NCI-H146 (cell line): ENCODE measurements at places on chromosomes 5 and 9.

DNA sequence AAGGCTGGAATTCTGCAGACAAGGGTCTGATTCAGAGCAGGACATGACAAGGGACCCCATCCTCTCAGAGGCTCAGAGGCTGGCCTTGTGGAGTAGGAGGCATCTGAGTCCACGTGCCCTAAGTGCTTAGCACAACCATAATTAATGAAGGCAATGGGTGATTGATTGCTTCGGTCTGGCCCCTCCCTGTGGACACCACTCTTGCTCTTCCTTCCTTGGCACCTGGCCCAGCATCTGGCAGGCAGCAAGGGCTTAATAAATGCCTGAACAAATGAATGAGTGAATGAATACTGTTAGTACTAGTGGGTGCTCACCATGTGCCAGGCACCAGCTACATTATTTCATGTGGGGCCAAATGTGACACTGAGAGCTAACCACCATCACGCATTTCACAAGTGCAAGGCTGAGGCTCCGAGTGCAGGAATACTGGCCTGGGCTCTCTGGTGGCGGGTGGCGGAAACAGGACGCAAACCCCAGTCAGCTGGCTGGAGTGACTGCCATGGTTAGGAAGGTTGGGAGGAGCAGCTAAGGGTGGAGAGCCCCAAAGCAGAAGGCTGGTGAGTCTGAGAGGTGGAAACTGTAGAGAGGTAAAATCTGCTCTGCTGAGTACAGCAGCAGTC lies 53.6 kb downstream of the ASS1 start:
- DNase-seq = no peak

- DNase-seq = peak; percentile 12
Observed at GRCh38 chr9:121299467-121300282, 31.7 kb downstream of the GSN start.

DNA sequence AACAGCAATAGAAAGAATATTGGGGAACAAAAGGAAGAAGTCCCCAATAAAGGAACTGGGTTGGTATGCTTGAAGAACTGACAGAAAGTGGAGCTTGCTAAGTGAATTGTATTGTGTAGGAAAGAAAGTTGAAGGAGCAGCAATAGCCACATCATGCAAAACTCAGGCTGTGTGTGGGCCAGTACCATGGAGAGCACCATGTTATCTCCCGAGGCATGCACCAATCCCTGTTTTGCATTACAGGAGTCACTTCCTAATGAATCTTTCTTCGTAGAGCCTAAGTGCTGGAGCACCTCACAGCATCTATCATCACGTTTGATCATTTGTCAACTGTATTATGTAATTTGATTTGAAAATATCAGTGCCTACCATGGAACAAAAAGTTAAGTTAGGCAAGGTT lies 137.7 kb upstream of the NMUR2 start:
- no peak for DNase-seq

- no peak for DNase-seq
Observed at GRCh38 chr5:176639208-176639607, 8.1 kb upstream of the TSPAN17 start.

- peak; percentile 23 for DNase-seq
Observed at GRCh38 chr9:99140685-99141314, 35.9 kb downstream of the TGFBR1 start.

DNA sequence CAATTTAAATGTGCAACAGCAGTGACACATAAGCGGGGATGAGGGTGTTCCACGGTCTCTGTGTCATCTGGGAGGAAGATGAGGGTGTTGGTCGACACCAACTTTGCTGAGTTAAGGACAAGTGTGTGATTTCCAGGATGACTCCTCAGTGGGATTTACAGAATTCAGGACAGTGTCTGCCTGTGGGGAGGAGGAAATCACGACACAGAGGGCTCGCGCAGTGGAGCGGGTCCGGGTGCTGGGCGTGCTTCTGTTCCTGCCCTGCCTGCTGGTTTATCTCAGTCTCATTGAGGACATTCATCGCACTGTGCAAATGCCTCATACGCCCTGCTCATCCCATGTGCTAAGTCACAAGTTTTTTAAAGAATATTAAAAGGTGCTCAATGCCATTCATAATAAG lies 73.7 kb upstream of the ADAMTS2 start:
- no peak for DNase-seq

GRCh38 chr5:44486591-44486990 lies 97.4 kb upstream of the FGF10 start:
- no peak for DNase-seq

DNA sequence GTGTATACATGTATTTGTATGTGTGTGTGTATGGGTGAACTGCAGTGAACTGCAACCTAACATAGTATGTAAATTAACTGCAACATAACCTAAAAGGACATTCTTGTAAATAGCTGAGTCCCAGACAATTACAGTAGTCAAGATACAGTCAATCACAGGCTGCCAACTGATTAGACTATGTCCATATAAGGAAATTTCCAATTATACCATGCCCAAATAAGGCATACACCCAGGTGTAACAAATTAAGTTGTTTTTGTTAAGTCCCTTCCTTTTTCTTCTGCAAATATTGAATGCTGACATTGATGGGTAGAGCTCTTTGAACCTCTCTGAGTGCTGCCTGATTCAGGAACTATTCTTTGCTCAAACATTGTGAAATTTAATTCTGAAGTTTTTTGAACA lies 594.6 kb upstream of the FAM174A start:
- DNase-seq = no peak

DNA sequence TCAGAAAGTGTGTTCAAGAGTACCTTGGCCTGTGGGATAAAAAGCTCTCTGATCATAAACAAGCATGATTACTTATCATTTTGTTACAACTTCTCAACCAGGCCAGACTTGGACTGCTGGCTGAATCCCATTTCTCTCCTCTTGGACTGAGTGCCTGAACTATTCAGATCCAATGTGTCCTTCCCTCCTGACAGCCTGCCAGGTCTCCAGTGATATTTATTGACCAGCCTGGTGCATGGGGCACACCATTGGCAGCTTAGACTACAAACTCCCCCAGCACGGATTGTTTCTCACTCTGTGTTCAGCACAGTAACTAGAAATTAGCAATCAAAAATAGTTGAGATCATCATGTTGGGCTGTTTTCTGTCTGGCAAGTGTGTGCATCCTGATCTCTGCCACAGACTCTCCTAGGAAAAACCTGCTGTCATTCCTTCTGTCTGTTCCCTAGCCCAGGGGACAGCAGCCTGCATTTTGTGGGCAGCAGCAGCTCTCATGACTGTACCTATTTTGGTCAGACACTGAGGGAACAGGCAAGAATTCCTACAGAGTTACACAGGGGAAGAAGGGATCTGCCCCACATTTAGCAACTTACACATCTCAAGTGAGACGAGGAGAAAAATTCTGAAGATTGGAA lies 348.1 kb downstream of the ADAMTS6 start:
- no peak for DNase-seq

DNA sequence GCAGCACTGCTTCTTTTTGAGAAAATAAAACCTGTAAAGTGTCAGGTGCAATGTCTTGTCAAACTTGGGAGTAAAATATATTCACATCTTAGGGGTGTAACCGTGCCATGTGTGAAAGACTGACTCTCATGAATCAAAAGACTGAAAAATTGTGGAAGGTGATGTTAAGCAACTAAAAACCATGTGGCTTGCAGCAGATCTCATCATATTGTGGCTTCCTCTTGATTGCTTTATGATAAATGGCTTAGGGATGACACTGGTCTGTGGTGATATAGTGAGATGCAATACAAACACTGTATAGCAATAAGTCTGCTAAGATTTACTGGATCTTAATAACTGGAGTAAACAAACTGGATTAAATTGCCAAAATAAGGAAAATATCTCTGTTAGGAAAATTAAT lies 321.6 kb downstream of the EDIL3 start:
- no peak for DNase-seq

- DNase-seq = peak; percentile 19
Observed at GRCh38 chr9:21836437-21837161, 34.2 kb downstream of the MTAP start.

- DNase-seq = no peak
Observed at GRCh38 chr9:109682227-109682626, 97.8 kb upstream of the PALM2AKAP2 start.

DNA sequence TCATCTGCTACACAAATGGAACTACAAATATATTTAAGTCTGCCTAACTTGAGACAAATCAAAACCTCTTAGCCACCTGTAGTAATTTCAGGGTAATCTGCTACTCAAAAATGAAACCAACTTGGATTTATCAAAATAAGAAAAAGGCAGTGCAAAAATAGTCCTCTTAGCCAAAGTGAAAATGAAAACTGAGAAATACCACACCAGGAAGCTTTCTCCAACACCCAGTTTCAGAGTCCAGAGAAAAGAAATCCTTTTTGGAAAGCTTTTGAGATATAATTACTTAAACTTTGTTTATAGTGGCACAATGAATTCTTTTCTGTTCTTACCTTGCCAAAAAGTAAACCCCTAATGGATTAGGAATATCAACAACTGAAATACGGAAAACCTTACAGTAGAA lies 990.4 kb downstream of the EFNA5 start:
- DNase-seq = no peak

GRCh38 chr5:8329773-8330172 lies 460.8 kb downstream of the MTRR start:
- DNase-seq = no peak

GRCh38 chr9:131574730-131575640 lies 29.7 kb downstream of the PRRT1B start:
- no peak for DNase-seq

- DNase-seq = no peak
Observed at GRCh38 chr9:4768681-4769080, 24.1 kb upstream of the RCL1 start.

DNA sequence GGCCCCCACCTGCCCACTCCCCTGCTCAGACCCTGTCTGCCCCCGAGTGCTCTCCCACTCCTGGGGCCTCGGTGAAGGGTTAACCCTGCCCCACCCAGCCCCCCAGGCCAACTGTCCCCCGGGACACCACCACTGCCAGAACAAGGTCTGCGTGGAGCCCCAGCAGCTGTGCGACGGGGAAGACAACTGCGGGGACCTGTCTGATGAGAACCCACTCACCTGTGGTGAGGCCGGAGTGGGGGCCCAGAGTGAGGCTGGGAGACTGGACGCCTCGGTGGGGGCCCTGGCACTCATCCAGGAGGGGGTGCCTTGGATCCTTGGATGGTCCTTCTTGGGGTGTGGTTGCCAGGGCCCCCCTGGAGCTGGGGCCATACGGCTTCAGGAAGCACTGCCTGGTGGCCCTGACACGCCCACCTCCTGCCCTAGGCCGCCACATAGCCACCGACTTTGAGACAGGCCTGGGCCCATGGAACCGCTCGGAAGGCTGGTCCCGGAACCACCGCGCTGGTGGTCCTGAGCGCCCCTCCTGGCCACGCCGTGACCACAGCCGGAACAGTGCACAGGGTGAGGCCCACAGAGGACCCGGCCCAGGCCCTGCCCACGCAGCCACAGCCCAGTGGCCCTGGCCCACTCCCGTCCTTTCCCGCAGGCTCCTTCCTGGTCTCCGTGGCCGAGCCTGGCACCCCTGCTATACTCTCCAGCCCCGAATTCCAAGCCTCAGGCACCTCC lies 2.1 kb downstream of the MAMDC4 start:
- DNase-seq = no peak

- no peak for DNase-seq
Observed at GRCh38 chr5:149770236-149770635, 40.1 kb downstream of the PPARGC1B start.

GRCh38 chr5:159184858-159185381 lies 24.4 kb downstream of the RNF145 start:
- no peak for DNase-seq

DNA sequence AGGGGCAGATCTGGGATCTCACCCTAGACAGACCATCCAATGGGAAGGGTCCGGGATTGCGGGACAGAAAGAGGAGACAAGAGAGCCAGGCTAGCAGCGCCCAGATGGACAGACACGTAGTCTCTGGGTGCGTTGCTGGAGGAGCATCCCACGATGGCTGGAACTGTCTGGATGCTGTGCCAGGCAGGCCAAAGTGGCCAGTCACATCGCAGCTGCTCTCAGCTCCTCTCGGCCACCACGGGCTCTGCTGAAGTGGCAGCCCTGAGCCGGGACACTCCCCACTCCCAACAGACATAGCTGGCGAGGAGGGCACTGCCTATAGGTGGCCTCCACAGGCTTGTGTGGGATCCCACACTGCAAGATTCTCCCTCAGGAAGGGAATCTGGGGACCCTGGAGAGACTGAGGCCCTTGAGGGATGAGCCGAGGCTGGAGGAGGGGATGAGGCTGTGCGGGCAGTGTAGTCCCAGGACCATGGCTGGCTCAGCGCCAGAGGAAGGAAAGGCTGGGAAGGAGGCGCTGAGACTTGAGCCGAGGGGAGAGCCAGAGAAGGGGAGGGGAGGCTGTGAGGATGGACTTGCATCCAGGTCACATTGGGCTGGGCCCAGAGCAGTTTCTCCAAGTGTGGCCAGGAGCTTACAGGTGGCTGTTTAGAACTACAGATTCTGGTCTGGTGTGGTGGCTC lies 10.3 kb upstream of the WDR5 start:
- no peak for DNase-seq

- DNase-seq = no peak
Observed at GRCh38 chr9:111035543-111036428, 2.5 kb downstream of the LPAR1 start.

DNA sequence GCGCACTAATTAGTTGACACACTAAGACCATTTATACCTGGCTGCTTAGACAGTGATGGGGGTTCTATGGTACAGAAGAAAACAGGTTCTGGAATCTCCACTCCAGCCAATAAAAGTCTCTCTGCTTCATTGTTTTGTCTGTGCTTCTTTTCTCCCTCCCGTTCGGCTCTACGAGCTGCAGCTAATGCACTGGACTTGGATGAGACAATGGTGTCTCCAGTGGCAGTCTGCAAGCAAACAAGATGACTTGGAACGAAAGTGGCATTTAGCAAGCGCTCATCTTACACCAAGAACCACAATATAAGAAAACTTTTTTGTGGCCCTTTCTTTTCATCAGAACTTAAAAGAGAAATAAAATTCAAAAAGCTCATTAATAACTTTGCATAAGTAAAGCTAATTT lies 30.2 kb downstream of the GFM2 start:
- DNase-seq = no peak

- DNase-seq = no peak
Observed at GRCh38 chr5:59847586-59847985, 45.9 kb downstream of the PDE4D start.

DNA sequence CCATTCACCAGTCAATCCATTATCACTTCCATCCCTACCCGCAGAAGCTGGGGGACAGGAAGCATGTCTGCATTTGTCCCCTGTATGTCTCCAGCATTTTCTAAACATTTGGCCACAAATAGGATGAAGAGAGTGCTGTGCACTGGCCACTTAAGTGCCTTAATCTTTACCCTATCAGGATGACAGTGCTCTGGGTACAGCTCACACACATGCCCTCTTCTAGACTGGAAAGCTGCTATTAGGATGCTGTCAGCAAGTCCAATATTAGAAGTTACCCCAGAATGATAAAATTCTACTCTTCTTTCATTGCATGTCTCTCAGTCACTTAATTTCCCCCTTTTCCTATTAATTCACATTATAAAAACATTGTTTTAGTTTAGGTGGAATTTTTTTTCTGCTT lies 168.4 kb downstream of the RASEF start:
- no peak for DNase-seq

DNA sequence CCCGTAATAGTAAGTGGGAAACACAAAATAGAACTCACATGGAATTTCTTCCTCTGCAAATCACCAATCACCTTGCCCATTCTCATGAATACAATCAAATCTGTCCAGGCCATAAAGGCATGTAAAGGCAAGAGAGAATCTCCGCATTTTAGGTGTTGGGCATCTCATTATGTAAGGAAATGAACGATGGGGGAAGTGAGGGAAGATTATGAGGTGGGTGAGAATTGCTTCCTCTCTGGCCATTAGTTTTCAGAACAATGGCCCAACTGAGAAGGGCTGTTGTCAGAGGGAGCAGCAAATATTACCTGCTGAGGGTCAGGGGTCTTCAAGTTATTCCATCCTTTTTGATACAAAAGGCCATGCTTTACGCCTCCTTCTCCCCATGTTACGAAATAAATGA lies 455.1 kb downstream of the ARHGEF28 start:
- DNase-seq = peak; percentile 50
